T-helper 2 cell (primary cell): ENCODE measurements at places on chromosomes 2 and 18.

- no peak for DNase-seq
Measured at GRCh38 chr18:44323125-44323524, 357.6 kb upstream of the SETBP1 start.

DNA sequence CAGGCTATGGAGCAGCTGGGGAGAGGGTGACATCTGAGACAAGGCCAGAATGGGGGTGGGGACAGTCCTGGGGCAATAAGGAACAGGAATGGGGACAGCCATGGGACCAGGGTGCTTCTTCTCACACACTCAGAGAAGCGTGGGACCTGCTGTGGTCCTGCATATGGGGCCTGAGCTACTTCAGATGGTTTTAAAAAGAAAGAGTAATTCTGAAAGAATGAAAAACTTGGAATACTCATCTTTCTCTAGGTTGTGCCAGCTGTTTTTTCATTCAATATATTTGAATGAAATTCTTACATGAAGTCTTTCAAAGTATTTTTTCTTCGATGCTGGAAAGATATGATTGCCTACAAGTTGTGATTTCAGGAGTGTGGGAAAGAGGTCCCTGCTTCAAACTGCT, 227.5 kb upstream of the APCDD1 start:
- no peak for DNase-seq

- DNase-seq: peak; percentile 23
Measured at GRCh38 chr2:38835015-38835601, 40.6 kb downstream of the DHX57 start.

- no peak for DNase-seq
Measured at GRCh38 chr18:39773646-39774045, 2181.4 kb upstream of the PIK3C3 start.

DNA sequence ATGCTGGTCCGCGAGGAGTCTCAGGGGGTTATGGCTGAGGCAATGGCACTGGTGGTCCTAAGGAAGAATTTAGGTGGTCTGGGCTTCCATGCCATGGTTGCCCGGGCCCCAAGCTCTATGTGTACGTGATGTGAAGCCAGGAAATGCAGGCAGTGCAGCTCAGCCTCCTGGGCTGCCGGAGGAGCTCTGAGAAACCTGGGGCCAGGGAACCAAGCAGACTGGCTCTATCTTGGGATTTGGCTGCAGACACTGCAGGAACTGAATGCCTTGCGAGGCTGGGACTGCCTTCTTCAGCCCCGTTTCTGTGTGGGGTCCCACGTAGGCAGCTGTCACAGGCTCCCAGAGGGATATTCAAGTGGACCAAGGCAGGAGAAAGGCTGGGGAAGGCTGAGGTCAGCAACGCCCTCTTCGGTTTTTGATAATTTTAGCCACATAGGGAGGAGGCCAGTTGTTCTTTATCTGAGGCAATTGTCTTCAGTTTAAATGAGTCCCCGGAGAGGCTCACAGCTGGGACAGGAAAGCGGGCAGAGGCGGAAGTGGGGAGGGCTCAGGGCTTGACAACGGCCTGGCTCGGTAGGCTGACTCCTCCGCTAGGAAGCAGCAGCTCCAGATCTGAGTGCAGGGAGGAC, 77.7 kb downstream of the RHOB start:
- DNase-seq: no peak

DNA sequence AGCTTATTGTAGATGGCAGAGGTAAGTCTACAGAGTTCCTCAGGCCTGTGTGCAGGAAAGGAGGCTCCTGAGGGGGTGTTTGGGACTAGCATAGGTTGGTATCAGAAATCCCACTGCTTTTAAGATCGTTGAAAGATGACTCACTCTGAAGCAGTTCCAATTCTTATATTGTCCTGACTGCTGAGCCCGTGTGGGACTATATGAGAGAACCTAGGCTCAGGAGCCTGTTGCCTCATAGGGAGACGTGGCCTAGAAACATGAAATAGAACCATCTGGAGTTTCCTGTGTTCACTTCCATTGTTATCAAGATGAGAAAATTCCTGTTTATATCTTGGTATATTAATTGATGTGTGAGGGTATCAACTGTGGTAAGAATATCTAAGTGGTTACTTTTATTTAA, 5.7 kb downstream of the CCT7 start:
- DNase-seq: no peak

DNA sequence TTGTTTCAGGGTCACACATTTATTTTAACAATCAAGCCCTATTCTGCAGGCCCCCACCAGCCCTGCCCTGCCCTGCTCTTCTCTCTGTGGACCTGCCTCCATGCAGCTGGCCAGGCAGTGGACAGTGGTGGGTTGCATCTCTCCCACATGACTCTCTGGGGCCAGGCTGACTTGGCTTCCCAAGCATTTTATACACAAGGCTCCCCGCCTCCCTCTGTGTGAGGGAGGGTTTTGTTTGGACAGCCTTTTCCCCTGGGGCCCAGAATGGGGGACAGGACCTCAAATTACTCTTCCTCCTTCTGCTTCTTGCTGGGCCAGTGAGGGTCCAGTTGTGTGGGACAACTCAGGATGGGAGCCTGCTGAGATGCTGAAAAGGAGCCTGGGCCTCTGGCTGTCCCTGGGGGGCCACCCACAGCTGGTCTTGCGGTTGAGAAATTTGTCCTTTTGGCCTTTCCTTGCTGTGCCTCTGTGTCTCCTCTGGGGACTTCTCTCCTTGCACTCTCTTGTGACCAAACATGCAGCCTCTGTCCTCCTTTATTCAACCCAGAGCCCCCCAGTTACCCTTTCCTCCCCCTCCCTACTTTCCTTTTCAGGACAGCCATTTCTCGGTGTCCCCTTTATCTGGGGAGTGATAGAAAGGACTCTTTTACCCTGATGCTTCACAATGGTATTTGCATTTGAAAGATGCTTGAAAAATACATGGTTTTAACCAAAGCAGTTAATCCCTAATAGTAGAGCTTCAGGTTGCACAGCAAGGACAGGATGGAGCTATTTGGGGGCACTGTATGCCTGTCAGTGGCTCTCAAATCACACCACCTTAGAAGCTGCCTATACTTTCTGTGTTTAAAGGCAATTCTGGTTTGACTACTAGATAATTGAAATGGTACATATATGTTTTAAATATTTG, 151.1 kb downstream of the FHOD3 start:
- no peak for DNase-seq

- no peak for DNase-seq
Measured at GRCh38 chr2:122831649-122832048, 1076.2 kb downstream of the TSN start.

GRCh38 chr18:37578886-37579513, 13.4 kb upstream of the CELF4 start:
- DNase-seq: peak; percentile 66

DNA sequence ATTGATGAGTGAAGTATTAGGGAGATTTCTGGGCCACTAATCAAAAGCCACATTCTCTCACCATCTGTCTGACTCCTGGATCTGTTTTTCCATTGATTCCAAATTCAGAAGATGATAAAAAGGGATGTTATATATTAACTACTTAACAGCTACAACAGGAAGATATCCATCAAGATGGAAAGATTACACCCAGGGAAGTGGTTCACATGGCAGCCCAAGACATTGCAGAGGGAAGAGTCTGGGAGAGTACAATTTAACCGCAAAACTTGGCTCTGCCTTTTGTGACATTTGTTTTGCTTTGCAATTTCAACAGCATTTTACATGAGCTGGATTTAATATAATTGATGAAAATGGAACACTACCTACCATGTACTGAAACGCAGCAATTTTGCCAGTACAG, 22.5 kb upstream of the TCF4 start:
- DNase-seq: no peak

DNA sequence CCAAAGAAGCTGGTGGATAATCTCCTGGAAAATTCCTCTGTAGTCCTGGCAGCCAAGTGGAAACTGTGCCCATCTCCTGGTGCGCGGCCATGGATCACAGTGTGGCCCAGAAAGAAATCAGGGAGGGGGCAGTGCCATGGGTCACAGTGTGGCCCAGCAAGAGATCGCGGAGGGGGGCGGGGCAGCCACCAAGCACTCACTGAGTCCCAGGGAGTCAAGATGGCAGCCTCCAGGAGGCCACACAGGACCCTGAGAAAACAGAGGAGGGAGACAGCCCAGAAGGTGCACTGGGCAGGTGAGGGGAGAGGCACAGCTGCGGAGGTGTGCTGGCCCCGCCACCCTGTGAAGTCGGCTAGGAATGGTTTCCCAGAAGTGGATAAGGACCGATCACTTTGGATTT, 8.1 kb upstream of the ATP6V1B1 start:
- DNase-seq: no peak

DNA sequence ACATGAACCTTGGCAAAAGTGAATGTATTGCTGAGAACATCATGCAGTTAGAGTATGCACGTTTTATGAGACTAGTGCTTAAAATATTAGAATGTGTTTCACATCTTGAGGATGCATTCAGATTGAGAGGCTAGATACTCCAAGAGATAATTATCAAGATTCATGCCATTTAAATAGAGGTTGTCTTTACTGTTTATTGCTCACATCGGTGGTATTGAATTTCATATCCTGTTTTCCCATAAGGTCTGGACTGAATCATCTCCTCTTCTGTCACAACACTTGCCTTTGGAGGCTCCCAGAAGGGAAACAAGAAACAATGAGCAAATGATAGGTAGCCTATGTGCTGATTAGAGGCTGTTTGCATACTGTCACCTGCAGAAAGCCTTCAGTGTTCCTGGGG, 83.8 kb downstream of the CLHC1 start:
- no peak for DNase-seq

DNA sequence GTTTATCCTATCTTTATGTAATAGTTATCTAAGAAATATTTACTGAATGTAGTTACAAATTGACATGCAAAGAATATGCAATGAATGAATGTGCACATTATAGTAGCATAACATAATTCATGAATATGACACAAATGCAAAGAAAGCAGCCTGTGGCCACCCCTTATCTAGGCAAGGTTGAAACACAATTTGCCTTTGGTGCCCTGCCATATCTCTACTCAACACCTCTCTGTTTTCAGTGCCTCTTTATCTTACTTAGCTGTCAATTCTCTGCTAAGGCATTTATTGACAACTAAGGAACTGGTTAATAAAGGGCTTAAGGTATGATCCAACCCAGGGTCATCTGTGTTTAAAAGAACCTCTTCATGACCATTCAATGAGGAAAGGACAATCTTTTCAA, 18.9 kb downstream of the REV1 start:
- DNase-seq: no peak

DNA sequence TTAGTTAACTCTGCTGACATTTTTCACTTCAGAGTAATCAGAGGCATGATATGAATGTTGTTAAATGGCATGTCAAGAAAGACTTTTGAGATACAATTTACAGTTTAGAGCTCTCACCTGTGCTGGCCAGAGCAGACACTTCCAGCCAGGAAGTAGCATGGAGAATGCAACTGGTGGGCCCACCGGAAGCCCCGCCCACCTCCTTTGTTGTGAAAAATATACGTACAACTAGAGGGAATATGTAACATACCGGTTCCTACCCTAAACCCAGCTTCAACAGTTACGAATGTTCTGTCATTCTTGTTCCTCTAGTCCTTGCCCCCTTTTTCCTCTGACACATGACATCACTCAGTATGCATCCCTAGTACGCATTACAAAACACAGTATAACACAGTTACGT, 70.2 kb upstream of the ITM2C start:
- DNase-seq: no peak

DNA sequence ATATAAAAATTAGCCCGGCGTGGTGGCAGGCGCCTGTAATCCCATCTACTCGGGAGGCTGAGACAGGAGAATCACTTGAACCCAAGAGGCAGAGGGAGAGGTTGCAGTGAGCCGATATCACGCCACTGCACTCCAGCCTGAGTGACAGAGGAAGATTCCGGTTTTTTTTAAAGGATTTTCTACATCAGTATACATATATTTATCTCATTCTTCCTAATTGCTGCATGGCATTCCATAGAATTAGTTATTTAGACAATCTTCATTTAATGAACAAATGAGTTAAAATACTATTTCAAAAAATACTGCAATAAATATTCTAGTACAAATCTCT, 2.0 kb downstream of the GTF3C2 start:
- DNase-seq: no peak

DNA sequence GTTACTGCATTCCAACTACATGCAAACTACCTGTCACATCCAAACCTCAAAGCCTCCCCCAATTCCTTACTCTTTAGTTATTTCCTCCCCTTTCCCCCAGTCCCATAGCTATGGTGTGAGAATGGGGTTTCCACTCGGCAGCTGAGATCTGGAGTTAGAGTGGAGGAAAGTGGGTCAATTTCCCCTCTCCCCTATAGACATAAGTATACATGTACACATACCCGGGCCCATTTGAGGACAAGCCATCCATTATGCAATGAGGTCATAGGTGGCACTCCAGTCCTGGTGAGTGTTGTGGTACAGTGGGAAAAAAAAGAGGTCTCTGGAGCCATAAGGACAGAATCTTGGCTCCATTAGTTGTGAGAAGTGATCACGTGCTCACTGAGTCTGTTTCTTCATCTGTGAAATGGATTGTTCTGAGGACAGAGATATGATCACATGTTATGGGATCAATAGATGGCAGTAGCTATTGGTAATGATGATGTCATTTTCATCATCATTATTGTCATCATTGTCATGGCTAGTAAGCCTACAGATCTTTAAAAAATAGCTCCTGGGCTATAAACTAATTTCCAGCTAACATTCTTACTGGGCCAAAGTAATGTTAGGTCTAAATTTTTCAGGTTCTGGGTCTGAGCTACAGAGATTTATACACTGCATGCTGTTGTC, 119.0 kb downstream of the BCL2L11 start:
- DNase-seq: no peak

DNA sequence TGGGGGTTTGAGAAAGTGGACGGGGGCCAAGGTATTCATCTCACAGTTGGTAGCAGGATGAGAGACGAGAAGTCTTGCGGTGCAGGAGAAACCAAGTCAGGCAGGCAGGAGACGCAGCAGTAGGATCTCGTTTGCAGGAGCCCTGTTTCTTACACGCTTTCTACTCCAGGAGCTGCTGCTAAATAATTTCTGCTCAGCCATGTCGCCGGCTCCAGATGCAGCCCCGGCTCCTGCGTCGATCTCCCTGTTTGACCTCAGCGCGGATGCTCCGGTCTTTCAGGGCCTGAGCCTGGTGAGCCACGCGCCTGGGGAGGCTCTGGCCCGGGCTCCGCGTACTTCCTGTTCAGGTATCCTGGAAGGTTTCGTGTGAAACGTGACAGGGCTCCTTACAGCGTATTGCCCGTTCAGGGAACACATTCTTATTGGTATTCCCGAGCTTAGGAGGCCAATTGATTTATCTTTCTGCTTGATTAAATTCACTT, 494 bp downstream of the ANKZF1 start:
- peak; percentile 60 for DNase-seq

- no peak for DNase-seq
Measured at GRCh38 chr2:150889141-150889540, 372.5 kb downstream of the RBM43 start.

DNA sequence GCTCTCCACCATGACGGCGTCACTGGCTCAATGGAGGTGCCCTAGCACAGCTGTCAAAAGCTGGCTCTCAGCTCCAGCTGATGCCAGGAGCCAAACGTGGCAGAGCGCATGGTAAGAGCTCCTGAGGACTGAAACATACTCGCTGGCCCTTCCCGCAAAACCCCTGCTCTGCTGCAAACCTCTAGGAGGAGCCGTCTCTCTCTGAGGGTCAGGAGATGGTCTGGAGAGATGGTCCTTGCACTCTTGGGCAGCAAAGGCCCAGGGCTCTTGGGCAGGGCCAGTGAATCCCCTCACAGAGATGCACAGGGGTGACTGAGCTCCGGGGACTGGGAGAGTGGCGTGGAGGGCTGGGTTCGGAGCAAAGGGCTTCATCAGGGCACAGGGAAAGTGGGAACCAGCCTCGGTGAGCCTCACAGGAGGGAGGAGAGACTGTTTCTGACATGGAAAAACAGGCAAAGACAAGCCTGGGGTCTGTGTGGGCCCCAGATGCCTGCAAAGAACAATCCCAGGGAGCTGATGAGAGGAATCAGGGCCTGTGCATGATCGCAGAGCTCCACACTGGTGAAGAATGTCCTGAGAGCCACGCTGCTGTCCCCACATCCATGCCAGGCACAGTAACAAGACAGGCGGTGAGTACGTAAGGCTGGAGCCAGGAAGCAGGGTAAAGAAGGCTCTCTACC, 17.2 kb downstream of the SNORC start:
- DNase-seq: no peak
